ENCODE measurements at places on chromosomes 5 and 9.

- DNase-seq = no peak
Measured at GRCh38 chr5:54553659-54554207, 36.2 kb downstream of the SNX18 start.

- no peak for DNase-seq
Measured at GRCh38 chr9:5453004-5453403, 2.7 kb downstream of the CD274 start.

- no peak for DNase-seq
Measured at GRCh38 chr5:132101385-132101880, 27.8 kb downstream of the CSF2 start.

DNA sequence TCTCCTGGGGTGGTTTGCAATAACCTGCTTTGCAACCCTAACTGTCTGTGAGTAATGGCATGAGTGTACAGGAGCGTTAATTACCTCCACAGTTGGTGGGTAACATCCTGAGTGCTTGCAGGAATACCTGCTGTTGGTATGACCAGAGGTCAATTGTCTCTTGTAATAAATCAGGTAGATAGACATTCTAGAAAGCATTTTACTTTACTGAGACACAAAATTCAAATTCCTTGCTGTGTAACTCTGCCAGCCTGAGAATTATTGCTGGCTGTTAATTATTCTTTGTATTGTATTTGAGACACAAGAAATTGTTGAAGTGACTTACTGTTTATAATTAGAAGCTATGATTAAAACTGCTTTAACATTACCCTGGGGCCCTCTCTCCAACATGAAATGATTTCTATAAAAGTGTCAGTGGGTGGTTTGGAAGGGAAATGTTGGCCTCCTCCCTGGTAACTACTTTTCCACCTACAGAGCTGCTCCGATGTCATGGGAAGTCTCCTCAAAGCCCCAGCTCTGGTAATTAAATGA is 150.8 kb upstream of the ADCY2 start:
- no peak for DNase-seq

GRCh38 chr5:73615085-73615484 is 10.9 kb upstream of the ARHGEF28 start:
- DNase-seq = no peak

DNA sequence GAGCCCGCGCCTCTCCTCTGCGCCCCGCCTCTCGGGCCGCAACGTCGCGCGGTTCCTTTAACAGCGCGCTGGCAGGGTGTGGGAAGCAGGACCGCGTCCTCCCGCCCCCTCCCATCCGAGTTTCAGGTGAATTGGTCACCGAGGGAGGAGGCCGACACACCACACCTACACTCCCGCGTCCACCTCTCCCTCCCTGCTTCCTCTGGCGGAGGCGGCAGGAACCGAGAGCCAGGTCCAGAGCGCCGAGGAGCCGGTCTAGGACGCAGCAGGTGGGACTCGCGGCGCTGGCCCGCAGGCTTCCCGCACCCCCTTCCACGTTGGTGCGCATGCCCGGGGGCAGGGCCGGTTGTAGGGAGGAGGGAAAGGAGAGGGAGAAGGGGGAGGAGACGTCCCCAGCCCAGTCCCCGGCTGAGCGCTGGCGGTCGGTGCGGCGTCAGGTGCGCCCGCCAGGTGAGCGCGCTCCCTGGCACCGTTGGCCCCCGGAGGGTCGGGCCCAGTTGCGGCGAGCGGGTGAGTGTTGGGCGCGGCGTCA is at the start of gene OCLN:
TSS of gene OCLN (plus strand) at position 400 of the 532 bp plus-strand sequence. CDS start 11,455 bp downstream, outside the sequence.
- DNase-seq = no peak

- no peak for DNase-seq
Measured at GRCh38 chr5:166992874-166993722, 1298.3 kb upstream of the WWC1 start.

- no peak for DNase-seq
Measured at GRCh38 chr5:175479125-175479881, 943 bp downstream of the SFXN1 start.

- no peak for DNase-seq
Measured at GRCh38 chr9:23771746-23772384, 54.2 kb downstream of the ELAVL2 start.

- DNase-seq = no peak
Measured at GRCh38 chr5:1561402-1561929, 37.7 kb upstream of the LPCAT1 start.

- DNase-seq = no peak
Measured at GRCh38 chr5:167920589-167920988, 370.9 kb upstream of the WWC1 start.

DNA sequence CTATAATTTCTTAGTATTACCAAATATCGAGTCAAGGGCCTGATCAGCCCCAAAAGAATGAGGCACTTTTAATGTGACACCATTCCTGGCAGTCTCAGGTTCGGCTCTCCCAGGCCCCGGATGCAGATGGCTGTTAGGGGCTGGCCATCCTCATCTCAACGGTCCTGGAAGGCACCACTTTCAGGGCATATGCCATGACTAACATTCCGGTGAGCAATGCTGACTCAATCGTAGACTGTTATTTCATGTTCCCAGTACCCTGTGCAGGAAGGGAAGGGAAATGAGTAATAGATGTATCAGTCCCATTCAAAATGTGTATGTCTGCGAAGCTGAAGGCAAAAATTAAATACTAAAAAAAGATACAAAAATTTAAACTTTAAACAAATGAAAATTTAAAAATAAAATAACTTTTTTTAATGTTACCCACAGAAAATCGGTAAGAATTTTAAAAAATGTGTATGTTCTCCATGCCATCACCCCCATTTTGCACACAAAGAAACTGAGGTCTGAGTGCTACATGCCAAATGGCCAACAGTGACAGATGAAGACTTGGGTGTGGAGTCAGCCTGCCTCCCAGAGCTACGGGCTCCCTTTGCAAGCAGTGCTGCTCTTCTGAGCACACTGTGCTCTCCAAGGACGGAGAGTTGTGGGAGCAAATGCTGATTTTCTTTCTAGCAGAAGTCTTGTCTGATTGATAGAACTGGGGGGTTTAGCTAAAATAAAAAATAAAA is 79.0 kb downstream of the GLDC start:
- no peak for DNase-seq

- peak; percentile 26 for DNase-seq
Measured at GRCh38 chr9:36328798-36329411, 70.7 kb upstream of the GNE start.

DNA sequence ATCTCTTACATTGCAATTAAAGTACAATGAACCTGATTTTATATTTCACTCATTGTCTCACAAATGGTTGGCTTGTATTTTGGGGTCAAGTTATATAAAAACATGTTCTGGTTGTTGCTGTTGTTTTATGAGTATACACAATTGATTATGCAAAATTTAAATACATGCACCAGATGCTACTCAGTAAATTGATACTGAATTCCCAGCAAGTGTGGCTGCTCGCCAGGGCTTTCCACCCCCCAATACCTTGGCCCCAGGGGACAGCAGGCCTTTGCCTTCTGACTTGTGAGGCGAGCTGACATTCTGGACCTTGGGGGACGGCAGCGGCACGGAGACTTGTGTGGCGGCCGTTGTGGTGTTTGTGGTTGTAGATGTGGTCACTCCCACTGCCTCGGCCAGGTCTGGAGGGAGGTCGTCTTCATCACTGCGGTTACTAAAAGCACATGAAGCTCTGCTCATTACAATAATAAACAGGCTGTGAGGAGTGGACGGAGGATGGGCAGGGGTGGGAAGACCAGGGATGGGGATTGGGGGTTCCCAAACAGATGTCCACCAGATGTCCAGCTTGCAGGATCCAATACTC is 27.0 kb upstream of the FRRS1L start:
- DNase-seq = no peak

DNA sequence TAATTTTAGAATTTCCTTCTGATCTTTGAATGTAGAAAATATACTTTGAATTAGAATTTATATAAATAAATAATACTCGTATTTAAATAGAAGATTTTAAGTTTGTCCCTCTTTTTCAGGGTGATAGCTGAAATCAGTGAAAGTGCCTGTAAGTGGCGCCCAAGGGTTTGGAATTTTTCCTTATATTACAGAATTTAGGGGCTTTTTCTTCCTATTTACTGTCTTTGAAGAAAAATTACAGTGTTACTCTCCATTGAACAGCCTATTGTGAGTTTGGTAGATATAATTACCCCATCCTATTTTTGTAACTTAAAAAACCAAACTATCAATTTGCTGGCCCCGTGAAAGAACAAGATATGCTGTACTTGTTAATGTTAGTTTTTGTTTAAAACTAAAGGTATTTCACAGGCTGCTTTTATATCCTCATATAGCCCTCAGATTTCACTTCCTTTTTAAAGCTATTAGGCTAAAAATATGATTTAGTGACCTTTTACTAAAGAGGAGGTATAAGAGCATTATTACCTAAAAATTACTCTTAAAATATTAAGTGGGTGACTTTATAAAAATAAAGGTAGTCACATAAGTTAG is 3.2 kb downstream of the MAP3K1 start:
- no peak for DNase-seq
